Activated naive CD8-positive, alpha-beta T cell treated with anti-CD3 and anti-CD28 coated beads, Interleukin-2, amount 10 ng/mL, durations not matched to agents 7 days and 5 days (primary cell): ENCODE measurements at places on chromosomes 4 and X. TPM values are rescaled to one million over a fixed set of nuclear protein-coding genes. Genes with fewer than 3 reads are reported as not detected.

DNA sequence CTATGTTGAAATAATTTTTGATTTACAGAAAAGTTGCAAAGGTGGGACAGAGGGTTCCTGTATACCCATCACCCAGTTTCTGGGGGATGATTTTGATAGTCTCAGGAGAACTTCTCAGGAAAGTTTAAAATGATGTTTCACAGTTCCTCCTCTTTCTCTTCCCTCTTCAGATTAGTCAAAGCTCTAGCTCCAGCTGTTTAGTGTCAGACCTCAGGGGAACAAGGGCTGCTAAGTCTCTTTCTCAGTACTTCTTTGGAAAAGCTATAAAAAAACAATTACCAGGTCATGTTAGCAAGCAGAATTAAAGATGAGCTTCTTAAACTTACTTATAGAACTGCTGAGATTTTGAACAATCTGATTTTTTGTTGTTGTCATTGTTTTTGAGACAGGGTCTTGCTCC lies 12.2 kb downstream of the IL13RA1 start:
- H3K4me3 ChIP-seq: no peak overlapping the region
- H3K27ac ChIP-seq: no peak overlapping the region
- H3K4me1 ChIP-seq: no peaks in the 10 kb centered on the region
- no peaks in the 10 kb centered on the region for H3K36me3 ChIP-seq
- peaks cover 8% of the 10 kb centered on the region for H3K27me3 ChIP-seq
- no peak for DNase-seq

The TACR3 gene
- not detected for total RNA-seq

- H3K4me3 ChIP-seq: no peak overlapping the region
- no peaks in the 10 kb centered on the region for H3K4me1 ChIP-seq
- H3K36me3 ChIP-seq: no peaks in the 10 kb centered on the region
- no peak overlapping the region for H3K27ac ChIP-seq
- H3K27me3 ChIP-seq: no peaks in the 10 kb centered on the region
Observed at GRCh38 chr4:30056016-30056766, 664.0 kb upstream of the PCDH7 start.

The GAGE13 gene
- total RNA-seq: not detected

The USP17L24 gene
- total RNA-seq: not detected

The CENPVL1 gene
- total RNA-seq: not detected

GRCh38 chr4:54802336-54802735 lies 144.6 kb downstream of the KIT start:
- peaks cover 2% of the 10 kb centered on the region for H3K27me3 ChIP-seq
- H3K4me3 ChIP-seq: no peak overlapping the region
- DNase-seq: no peak

GRCh38 chr4:23734000-23734399 lies 155.8 kb downstream of the PPARGC1A start:
- H3K27me3 ChIP-seq: no peaks in the 10 kb centered on the region
- no peak overlapping the region for H3K27ac ChIP-seq
- H3K36me3 ChIP-seq: no peaks in the 10 kb centered on the region
- DNase-seq: no peak

DNA sequence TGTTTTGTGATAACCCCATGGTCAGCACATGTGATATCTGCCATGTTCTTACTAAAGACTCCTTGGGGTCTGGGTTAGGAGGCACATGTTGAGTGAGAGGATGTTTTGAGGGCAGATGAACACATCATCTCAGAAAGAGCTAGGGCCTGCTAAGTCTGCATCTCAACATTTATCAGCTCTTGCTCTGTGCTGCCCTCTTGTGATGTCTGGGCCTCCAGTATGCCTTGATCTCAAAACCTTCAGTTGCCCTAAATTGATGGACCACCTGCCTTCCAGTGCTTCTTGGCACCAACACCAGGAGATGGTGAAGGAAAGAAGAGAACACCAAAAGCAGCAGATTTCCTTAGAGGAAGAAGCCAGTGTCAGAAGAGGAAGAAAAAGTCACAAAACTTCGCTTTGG lies 22.5 kb downstream of the MID1 start:
- H3K27ac ChIP-seq: no peak overlapping the region
- H3K4me1 ChIP-seq: no peaks in the 10 kb centered on the region

The SUPT20HL1 gene
- not detected for total RNA-seq

DNA sequence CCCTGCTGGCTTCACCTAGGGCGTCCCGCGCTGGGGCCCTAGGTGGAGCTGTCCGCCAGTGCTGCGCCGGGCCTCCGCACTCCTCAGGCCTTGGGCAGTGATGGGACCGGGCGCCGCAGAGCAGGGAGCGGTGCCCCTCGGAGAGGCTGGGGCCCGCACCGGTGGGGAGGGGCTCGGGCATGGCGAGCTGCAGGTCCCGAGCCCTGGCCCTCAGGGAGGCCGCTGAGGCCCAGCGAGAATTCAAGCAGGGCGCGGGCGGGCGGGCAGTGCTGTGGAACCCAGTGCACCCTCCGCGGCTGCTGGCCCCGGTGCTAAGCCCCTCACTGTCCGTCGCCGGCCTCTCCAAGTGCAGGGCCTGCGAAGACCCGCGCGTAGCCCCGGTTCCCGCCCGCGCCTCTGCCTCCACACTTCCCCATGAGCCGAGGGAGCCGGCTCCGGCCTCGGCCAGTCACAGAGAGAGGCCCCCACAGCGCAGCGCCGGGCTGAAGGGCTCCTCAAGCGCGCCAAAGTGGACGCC lies 565.1 kb upstream of the NDST4 start:
- no peak for DNase-seq
- no peaks in the 10 kb centered on the region for H3K36me3 ChIP-seq
- H3K27me3 ChIP-seq: no peaks in the 10 kb centered on the region
- no peaks in the 10 kb centered on the region for H3K4me1 ChIP-seq

DNA sequence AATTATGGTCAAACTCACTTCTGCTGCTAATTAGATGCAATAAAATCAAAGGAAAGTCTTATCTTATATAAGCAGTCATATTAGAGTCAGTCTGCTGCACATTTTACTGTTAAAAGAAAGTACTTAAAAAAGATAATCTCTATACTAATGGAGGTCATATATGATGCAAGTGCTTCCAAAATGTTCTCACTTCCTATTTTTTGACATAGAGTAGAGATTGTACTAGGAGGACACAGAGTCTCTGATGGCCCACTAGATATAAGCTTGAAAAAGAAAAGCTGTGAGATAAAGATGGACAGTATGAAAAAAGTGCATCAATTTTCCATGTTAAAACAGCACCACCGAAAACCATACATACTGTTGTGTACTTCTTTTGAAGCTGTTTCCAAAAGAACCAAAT lies 196.9 kb downstream of the KLHL13 start:
- DNase-seq: no peak
- no peak overlapping the region for H3K4me3 ChIP-seq
- no peaks in the 10 kb centered on the region for H3K36me3 ChIP-seq

- no peak for DNase-seq
- no peaks in the 10 kb centered on the region for H3K27me3 ChIP-seq
- H3K4me1 ChIP-seq: no peaks in the 10 kb centered on the region
- H3K36me3 ChIP-seq: no peaks in the 10 kb centered on the region
Observed at GRCh38 chrX:68947882-68948605, 119.2 kb downstream of the EFNB1 start.

GRCh38 chr4:1721666-1722550 lies 587 bp downstream of the TACC3 start:
- DNase-seq: no peak
- peak overlapping the region; percentile 99 for H3K4me3 ChIP-seq
- peak overlapping the region; percentile 98 for H3K27ac ChIP-seq
- H3K4me1 ChIP-seq: peaks cover 40% of the 10 kb centered on the region

DNA sequence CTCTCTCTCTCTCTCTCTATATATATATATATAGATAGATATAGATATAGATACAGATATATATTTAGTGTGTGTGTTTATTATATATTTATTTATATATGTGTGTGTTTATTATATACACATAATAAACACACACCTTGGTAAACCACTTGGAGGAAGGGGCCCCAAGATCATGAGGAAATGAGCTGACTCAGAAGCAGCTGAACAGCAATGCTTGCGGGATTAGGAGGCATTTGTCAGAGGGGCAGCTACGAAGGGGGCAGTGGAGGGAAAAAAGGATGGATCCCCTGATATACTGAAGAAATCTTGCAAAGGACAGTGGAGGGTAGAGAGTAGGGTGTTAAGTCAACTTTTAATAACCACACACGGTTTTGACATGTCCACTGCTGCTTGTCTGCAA lies 120.0 kb upstream of the SORBS2 start:
- H3K4me1 ChIP-seq: no peaks in the 10 kb centered on the region
- no peak for DNase-seq
- H3K36me3 ChIP-seq: no peaks in the 10 kb centered on the region
- H3K27me3 ChIP-seq: peaks cover 3% of the 10 kb centered on the region
- no peak overlapping the region for H3K27ac ChIP-seq
- no peak overlapping the region for H3K4me3 ChIP-seq

The TCEAL9 gene
- 1.8 TPM for total RNA-seq

The SH2D1A gene
- 51.2 TPM for total RNA-seq

DNA sequence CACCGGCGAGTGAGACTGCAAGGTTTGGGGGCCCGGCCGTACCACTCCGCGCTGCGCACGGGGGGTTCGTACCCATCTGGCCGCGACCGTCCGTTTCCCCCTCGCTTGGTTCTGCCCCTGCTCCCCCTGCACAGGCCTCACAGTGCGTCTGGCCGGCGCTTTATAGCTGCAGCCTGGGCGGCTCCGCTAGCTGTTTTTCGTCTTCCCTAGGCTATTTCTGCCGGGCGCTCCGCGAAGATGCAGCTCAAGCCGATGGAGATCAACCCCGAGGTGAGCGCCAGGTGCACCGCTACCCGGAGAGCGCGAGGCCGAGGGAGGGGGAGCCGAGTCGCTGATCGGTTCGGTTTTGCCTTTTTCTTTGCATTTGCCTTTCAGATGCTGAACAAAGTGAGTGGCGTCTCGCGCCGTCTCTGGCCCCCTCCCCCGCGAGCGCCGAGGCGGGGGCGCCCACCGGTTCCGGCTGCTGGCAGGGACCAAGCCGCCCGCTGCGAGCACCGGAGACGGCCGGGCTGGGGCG lies at the start of gene UCHL1:
UCHL1 (plus strand) TSS at position 189 of the 517 bp plus-strand sequence; CDS start at position 238, 49 bp downstream.
- peaks cover 5% of the 10 kb centered on the region for H3K4me1 ChIP-seq
- DNase-seq: peak; percentile 30
- H3K27me3 ChIP-seq: peaks cover 44% of the 10 kb centered on the region
- no peak within 1 kb of the TSS for H3K27ac ChIP-seq
- peak within 1 kb of the TSS; percentile 64 for H3K4me3 ChIP-seq

The CYTL1 gene
- not detected for total RNA-seq

DNA sequence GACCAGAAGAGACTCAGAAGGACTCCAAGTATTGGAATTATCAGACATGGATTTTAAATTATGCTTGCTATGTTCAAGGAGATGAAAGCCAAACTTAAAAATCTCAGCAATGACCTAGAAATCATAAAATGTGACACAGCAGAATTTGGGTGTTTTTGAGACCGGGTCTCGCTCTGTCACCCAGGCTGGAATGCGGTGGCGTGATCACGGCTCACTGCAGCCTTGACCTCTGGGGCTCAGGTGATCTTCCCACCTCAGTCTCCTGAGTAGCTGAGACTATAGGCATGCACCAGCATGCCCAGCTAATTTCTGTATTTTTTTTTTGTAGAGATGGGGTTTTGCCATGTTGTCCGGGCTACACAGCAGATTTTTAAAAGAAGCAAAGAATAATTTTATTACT lies 12.7 kb downstream of the TAB3 start:
- no peak overlapping the region for H3K4me3 ChIP-seq
- no peaks in the 10 kb centered on the region for H3K4me1 ChIP-seq
- peaks cover 5% of the 10 kb centered on the region for H3K36me3 ChIP-seq
- H3K27ac ChIP-seq: no peak overlapping the region
- DNase-seq: no peak

The TBC1D9 gene
- total RNA-seq: 0.17 TPM

- no peak for DNase-seq
- no peak overlapping the region for H3K4me3 ChIP-seq
- peaks cover 6% of the 10 kb centered on the region for H3K36me3 ChIP-seq
- H3K27ac ChIP-seq: no peak overlapping the region
- H3K4me1 ChIP-seq: peaks cover 23% of the 10 kb centered on the region
Observed at GRCh38 chrX:131988236-131988635, 34.9 kb upstream of the STK26 start.

The TMEM31 gene
- total RNA-seq: not detected

DNA sequence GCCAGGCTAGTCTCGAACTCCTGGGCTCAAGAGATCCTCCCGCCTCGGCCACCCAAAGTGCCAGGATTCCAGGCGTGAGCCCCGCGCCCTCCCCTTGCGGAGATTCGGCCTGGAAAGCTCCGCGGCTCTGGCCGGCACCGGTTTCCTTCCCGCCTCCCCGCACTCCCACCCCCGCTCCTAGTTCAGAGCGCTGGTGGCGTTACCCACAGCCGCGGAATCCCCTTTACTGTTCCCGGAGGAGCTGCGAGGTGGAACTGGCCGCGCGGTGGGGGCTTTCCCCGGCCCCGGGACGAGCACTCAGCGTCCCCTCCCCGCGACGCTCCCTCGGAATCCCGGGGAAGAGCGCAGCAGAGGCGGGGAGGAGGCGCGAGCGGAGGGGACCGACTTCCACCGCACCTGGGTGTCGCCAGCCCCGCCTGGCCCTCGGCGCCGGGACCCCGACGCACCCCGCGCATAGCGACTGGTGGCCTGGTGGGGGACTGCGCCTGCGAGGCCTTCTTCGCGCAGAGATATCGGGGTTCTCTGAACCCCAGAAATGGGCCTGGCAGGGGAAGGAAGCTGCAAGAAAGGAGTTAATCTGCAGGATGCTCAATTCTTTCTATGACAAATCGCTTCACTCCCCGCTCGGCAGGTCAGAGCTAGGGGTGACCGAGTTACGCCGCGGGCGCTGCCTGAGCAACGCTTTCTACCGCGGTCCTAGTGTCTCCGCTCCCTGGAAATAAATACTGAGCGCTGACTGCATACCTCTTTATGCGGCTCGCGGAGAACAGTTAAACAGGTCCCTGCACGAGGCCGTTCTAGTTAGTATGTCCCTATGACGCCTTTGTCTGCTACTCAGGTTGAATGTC lies 14.6 kb upstream of the SLC25A4 start:
- peak; percentile 50 for DNase-seq
- H3K27me3 ChIP-seq: peaks cover 65% of the 10 kb centered on the region
- no peaks in the 10 kb centered on the region for H3K36me3 ChIP-seq
- H3K4me3 ChIP-seq: peak overlapping the region; percentile 62
- peaks cover 4% of the 10 kb centered on the region for H3K4me1 ChIP-seq

GRCh38 chrX:132497432-132497831 lies 8.6 kb upstream of the MBNL3 start:
- peaks cover 7% of the 10 kb centered on the region for H3K27me3 ChIP-seq
- no peak overlapping the region for H3K4me3 ChIP-seq
- no peaks in the 10 kb centered on the region for H3K4me1 ChIP-seq
- no peaks in the 10 kb centered on the region for H3K36me3 ChIP-seq
- DNase-seq: no peak
- no peak overlapping the region for H3K27ac ChIP-seq

GRCh38 chr4:155640751-155641150 lies 25.9 kb upstream of the GUCY1A1 start:
- no peak for DNase-seq
- peaks cover 12% of the 10 kb centered on the region for H3K4me1 ChIP-seq
- peaks cover 3% of the 10 kb centered on the region for H3K27me3 ChIP-seq
- H3K4me3 ChIP-seq: no peak overlapping the region

The RBMXL3 gene
- not detected for total RNA-seq

GRCh38 chrX:69718102-69718501 lies 102.2 kb downstream of the EDA start:
- no peaks in the 10 kb centered on the region for H3K4me1 ChIP-seq
- no peaks in the 10 kb centered on the region for H3K36me3 ChIP-seq
- no peak overlapping the region for H3K4me3 ChIP-seq
- H3K27ac ChIP-seq: no peak overlapping the region

- H3K4me3 ChIP-seq: no peak overlapping the region
- no peaks in the 10 kb centered on the region for H3K4me1 ChIP-seq
- no peaks in the 10 kb centered on the region for H3K36me3 ChIP-seq
- H3K27me3 ChIP-seq: peaks cover 8% of the 10 kb centered on the region
- DNase-seq: no peak
- H3K27ac ChIP-seq: no peak overlapping the region
Observed at GRCh38 chrX:96650023-96650422, 34.6 kb upstream of the DIAPH2 start.
